RKO (cell line): ENCODE measurements at places on chromosomes 7 and 10.
A peak's percentile ranks its signal among the peaks of the same experiment; 100 is the strongest.

DNA sequence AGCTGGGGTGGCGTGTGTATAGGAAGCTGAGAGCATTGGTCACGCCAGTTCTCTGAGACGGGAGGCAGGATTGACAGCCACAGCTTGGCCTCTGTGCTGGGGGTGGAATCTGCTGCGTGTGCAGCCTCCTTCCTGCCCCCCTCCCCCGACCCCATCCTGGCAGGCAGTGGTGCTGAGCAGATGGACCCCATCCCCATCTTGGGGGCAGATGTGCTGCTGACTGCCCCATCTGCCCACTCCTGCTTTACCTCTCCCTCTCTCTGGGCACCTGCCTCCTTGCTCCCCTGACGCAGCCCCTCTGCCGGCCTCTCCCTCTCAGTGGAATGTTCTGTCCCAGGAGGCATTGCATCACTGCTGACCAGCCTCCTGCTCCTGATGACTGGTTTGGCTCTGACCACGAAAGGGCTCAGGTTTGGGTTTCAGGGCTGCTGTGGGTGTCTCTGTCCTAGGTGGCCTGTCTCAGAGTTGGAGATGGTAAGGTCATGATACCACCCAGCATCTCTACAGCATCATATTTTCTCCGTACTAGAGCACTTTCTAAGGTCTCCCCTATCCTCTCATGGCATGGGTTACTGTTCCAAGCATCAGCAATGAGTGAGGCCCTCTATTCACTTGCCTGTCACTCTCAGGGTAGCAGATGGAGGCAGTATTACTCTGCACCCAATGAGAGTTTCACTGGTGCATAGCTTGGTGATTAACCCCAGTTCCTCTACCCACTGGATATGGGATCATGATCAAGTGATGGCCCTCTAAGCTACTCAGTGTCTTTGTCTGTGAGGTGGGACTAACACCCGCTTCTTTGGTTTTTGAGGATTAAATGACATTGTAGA is 81.9 kb downstream of the RBM20 start:
- no peak for DNase-seq

- DNase-seq: no peak
These were observed 65.5 kb upstream of the SRPK2 start for GRCh38 chr7:105454095-105454747.

GRCh38 chr7:121525155-121525819 is 129.2 kb upstream of the FAM3C start:
- no peak for DNase-seq

DNA sequence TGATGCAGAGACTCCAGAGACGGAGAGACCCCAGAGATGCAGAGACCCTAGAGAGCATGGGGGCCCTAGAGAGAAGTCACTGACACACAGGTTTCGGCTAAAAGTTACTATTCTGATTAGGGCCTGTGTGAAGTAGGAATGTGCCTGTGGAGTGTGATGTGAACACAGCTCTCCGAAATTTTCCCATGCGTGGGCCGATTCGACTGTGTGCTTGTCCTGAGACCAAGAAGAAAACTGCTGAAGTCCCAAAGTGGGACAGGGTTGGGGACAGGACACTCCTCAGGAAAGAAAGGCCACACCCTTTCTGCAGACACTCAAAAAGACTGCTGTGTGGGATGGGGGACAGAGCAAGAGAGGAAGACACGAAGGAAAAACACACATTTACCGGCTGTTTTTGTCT is 533.5 kb downstream of the PTPRN2 start:
- DNase-seq: no peak

DNA sequence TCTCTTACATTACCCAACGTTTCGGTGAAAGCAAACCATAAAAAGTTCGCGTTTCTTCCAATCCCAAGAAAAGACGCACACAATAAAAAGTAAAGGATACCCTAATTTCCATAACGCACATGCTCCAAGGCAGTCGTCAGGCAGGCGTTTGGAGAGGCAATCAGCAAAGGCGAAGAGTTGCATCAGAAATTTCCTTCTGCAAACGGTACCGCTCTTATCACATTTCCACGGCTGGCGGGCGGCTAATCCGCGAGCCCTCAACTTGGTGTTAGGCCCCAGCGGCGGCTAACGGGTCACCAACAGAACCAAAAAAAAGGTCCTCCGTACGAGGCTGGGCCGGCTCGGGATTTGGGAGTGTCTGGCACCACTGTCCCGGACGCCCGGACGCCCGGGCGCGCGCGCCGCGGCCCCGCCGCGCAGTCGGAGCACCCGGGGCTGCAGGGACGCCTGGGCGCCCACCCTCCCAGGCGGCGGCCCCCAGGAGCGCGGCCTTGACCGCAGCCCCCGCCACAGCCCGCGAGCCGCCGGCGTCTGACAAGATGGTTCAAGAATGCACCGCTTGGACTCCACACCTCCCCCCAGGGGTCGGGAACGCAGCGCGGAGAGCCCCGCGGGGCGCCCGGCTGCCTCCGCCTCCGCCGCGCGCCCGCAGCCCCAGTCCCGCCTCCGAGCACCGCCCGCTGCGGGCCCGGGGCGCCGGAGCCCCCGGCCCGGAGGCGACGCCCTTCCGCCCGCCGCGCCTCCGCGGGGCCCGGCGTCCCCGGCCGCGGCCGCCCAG is 9.8 kb upstream of the GRB10 start:
- DNase-seq: peak; percentile 66

DNA sequence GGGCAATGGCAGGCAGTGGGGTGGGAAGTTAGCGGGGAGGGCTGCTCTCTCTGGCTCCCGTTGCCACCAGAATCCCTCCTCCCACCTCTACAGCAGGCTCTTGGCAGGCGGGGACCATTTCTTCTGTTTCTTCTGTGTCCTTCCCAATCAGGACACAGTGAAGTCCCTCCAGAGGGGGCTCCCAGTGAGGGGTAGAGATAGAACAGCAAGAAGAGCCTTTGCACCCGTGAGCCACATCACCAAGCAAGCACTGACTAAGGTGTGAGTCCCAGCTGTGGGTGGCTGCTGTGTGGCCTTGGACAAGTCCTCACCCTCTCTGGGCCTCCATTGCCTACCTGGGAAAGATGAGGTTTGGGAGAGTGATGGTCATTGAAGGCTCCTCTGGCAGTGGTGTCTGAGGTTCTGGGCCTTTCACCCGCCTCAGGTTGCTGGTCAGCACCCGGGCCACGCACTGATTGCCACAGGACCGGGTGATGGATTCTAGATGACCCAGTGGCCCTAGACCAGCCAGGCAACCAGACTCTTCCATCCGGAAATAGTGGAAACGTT is 26.0 kb upstream of the PCBD1 start:
- DNase-seq: no peak

- DNase-seq: no peak
These were observed 11.9 kb upstream of the WDFY4 start for GRCh38 chr10:48672596-48673265.

GRCh38 chr10:103479135-103479534 is at the start of gene CALHM3:
TSS of gene CALHM3 (minus strand) at chr10:103479240. CDS start at chr10:103479032, 208 bp downstream.
- DNase-seq: no peak

GRCh38 chr7:108653526-108653925 is 83.9 kb downstream of the DNAJB9 start:
- no peak for DNase-seq

GRCh38 chr7:22400936-22401553 is 44.1 kb upstream of the RAPGEF5 start:
- DNase-seq: no peak

DNA sequence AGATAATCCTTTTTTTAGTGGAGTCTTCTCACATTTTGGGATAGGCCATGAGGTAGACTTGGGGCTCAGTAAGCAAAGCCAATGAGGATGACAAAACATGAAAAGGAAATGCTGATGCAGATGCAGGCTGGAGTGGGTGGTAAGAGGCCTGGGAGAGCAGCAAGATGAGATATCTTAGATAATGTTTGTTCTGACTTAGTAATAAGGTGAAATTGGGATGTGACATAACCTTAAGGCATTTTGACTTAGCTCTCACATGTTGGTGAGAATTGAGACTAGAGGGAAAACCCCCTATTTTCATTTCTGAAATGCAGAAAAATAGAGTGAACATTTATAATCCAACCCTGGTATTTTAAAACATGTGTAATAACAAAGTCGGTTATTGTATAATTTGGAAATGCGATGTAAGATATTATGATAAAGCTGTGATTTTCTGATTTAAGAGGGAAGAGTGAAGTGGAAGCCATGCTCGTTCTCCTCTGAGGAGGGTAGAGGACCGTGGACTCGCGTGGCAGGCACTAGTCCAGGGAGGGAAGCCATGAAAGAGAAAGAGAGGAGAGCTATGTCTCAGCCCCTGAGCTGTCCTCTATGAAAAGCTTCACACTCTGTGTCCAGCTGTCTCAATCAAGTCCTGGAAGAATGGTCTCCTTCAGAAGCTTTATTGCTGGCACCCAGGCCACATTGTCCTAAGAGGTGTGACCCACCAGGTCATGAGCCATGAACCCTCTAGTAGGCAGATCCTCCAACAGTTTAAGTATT is 57.3 kb downstream of the ST7 start:
- DNase-seq: peak; percentile 21

- no peak for DNase-seq
These were observed 437.5 kb downstream of the CALN1 start for GRCh38 chr7:71974611-71975010.

GRCh38 chr7:137449016-137449415 is 105.5 kb upstream of the PTN start:
- DNase-seq: no peak

- no peak for DNase-seq
These were observed 64.5 kb upstream of the PLA2G12B start for GRCh38 chr10:73019100-73019499.

GRCh38 chr10:6979371-6979770 is 399.3 kb upstream of the PRKCQ start:
- DNase-seq: no peak

- DNase-seq: no peak
These were observed 201.5 kb downstream of the DNAJB9 start for GRCh38 chr7:108770981-108771745.

DNA sequence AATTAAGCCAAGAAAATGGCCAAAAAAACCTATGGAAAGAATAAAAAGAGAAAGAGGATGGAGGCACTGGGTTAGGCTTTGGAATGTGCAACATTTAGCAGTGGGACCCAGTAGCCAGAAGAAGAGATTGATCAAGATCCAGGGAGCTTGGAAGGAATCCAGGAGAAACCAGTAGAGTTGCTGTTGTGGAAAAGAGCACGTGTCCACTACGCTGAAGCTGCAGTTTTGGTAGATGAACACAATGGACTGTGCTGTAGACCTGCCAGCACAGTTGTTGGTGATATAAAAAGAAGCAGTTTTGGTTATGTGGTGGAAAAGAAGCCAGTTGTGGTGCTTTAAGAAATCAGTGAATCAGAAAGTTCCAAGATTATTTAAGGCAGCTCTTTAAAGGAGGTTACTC is 802.2 kb upstream of the POM121L12 start:
- DNase-seq: no peak

DNA sequence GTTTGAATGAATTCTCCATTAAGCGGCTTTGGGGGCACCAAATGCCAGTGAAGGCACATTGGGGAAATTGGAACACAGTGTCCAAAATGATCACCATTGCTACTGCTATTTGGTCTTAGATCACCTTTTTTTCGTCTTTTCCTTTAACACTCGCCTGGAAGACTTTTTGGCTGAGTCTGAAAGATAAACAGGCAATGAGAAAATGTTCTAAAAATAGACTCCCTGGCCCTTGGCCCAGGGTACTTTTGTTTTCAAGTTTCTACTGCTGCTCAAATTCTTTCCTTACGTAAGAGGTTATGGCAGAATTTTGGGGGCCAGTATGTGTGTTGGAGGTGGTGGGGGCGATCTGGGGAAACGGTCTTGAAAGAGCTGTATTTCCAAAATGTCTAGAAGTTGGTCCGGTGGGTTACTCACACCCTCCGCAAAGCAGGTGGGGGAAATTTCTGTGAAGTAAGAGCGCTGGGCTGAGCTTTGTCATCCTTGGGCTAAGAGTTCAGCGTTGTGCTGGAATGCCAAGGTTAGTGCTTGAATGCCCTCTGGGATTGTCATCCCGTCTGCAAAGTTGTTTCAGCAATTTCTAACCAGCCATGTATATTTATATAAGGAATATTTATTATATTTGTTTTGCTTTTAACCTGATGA is 1.3 kb upstream of the ITPRIP start:
- DNase-seq: peak; percentile 63

DNA sequence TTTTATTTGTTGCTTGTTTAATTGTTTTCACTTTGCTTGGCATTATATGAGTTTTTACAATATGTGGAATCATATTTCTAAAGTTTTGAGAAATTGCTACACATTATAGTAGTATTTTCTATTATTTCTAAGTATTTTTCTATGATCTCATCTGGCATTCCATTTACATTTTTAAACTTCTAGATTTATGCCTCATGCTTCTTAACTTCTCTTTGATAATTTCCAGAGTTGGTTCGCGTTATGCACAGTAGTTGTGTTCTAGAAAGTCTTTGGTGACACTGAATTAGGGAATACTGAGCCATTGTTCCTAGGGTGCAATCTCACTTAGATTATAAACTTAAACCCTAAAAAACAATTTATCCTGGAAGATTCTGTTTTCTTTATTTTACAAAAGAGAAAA is 129.2 kb downstream of the GNAI1 start:
- DNase-seq: no peak

DNA sequence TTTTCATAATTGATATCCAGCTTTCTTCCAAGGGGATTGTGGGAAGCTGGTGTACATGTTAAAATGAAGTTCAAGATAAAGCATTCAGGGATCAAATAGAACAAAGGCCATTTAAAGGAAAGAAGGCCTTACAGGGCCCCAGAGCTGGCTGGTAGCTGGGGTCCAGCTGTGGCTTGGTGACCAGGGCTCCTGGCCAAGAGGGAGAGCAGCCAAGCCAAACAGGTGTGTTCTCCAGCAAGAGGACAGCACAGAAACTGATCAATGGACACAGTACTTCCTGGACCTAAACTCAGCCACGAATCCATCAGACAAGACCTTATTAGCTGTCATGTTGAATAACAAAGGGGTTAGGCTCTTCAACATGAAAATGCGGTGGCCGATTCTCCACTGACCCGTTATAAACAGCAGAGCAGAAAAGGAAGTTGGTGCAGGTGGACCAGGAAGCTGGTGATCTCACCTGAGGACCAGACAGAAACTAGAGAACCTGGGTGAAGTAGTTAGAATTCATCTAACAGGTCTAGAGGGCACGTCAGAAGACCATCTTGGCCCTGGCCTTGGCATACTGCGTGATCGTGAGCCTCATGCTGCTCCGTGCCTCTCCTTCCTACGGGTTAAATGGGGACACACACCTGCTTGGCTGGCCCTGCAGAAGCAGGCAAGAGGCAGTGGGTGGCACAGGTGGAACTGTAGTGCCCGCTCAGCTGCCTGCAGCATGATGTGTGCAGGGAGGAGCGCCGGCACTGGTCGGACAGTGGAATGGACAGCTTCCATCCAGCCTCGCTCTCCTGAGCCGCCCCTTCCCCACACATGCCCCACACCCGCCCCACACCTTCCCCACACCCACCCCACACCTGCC is 53.8 kb downstream of the PARP12 start:
- no peak for DNase-seq

GRCh38 chr7:98990356-98990755 is 112.0 kb downstream of the TRRAP start:
- DNase-seq: no peak

GRCh38 chr10:130772676-130773075 is 538.8 kb downstream of the TCERG1L start:
- DNase-seq: no peak
